ENCODE measurements at places on chromosomes 5 and 9.

DNA sequence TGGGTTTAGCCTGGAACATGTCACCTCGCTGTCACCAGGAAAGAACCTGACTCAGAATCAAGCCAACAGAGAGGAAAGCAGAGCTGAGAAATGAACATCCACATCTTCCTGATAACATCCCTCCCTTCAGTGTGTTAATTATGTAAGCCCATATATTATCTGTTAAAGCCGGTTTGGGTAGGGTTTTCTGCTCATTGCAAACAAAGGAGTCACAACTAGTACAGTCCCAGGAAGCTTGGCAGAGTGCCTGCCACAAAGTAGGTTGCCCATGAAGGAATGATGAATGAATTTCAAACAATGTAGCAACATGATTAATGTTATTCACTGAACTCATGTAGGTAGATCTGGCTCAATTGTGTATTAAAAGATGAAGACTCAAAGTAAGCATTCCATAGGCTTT, 10.4 kb upstream of the PPARGC1B start:
- DNase-seq: no peak

DNA sequence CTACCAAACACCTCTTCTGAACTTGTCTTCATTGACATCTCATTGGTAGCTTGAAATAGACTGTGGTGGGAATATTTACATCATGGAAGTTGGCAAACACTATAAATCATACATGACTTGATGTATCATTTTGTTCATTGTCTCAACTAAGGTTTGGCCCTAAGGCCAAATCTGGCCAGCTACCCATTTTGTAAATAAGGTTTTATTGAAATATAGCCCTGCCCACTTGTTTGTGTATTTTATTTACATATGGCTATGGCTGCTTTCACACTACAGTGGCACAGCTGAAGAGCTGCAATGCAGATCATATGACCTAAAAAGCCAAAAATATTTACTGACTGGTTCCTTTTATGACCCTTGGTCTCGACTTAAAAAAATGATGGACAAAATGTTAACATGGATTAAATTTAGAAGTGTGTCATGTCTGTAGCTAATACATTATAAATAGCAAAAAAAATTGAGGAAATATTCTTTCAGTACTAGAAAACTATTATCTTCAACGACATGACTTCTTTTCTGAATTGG, 22.1 kb downstream of the FAM240B start:
- DNase-seq: no peak

GRCh38 chr5:179226696-179227095, 118.6 kb downstream of the ADAMTS2 start:
- DNase-seq: no peak

DNA sequence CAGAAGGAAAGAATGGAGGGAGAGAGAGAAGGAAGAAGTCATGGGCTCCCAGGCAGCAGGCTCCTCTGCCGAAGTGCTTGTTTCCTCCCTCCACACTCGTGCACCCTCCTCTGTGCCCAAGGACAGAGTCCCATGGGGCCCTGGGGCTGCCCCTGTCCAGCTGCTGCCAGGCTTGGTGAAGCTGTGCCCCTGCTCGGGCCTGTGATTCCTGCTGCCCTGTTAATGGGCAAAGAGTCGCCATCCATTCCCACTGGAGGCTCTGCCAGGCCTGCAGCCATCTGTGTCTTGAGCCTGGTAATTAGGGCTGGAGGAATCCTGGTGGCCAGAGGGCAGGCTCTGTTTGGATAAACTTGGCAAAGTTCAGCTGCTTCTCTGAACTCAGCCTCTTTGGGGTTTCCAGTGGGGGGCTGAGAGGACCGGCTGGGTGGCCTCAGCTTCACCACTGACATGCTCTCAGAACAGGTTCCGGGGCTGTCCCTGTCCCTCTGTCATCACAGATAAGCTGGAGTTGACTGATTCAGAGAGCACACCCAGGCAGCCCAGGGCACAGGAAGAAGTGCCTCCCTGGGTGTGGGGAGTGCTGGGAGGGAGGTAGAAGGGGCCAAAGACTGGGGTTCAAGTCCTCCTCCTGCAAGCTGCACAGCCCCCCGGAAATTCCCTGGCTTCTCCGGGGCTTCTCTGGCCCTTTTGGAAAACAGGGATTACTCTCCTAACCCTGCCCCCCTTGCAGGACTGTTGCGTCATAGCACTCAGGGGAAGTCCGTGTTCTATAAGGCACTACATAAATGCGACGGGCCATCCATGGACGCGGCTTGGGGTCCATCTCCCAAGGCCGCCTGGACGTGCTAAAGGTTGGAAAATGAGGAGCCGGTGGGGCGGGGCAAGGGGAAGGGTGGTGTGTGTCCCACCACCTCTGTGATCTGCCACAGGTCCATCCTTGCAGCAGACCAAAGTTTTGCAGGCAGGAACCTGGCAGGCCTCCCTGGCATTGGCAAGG, 154.8 kb downstream of the PAX5 start:
- DNase-seq: no peak

DNA sequence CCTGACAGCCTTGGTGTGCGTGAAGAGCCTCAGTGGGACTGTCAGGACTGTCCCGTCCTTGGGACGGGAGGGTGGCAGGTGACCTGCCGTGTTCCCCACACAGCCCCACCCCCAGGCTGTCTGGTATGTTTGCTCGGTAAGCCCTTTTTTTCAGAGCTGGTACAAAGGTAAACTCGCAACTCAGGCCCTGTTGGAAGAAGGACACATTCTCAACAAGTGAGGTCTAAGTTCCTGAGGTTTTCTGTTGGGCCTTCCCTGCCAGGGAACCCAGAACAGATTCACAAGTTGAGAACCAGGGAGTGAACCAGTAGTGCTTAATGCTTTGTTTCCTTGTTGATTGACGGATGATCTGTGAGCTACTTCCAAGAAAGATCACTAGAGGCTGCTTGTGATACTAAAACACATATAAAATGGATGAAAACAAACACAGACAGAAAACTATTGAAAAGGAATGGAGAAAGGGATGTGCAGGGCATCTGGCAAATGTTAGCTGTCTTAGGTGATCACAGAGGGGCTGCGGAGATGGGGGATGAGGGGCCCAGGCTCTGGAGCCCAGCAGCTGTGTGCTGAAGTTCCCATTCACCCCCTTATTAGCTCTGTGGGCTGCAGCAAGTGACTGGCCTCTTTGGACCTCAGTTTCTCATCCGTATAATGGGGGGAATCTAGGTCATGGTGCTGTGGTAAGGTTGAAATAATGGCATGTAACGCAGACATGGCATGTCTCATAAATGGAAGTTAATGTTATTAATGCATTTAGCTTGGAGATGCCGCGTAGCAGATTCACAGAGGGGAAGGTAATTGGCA, 2.7 kb downstream of the NDST1 start:
- DNase-seq: no peak

- DNase-seq: no peak
Measured at GRCh38 chr9:108671176-108671575, 184.6 kb downstream of the ACTL7B start.

DNA sequence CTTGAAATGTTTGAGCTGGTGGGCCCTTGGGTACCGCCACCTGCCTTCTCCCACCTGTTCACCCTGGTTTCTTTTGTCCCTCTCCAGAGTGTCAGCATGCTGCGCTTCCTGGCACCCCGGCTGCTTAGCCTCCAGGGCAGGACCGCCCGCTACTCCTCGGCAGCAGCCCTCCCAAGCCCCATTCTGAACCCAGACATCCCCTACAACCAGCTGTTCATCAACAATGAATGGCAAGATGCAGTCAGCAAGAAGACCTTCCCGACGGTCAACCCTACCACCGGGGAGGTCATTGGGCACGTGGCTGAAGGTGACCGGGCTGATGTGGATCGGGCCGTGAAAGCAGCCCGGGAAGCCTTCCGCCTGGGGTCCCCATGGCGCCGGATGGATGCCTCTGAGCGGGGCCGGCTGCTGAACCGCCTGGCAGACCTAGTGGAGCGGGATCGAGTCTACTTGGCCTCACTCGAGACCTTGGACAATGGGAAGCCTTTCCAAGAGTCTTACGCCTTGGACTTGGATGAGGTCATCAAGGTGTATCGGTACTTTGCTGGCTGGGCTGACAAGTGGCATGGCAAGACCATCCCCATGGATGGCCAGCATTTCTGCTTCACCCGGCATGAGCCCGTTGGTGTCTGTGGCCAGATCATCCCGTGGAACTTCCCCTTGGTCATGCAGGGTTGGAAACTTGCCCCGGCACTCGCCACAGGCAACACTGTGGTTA, 3.3 kb downstream of the ALDH1B1 start:
- no peak for DNase-seq

GRCh38 chr9:137226338-137227053, 806 bp upstream of the RNF224 start:
- DNase-seq: no peak

- DNase-seq: no peak
Measured at GRCh38 chr5:77936365-77936693, 160.2 kb upstream of the TBCA start.

DNA sequence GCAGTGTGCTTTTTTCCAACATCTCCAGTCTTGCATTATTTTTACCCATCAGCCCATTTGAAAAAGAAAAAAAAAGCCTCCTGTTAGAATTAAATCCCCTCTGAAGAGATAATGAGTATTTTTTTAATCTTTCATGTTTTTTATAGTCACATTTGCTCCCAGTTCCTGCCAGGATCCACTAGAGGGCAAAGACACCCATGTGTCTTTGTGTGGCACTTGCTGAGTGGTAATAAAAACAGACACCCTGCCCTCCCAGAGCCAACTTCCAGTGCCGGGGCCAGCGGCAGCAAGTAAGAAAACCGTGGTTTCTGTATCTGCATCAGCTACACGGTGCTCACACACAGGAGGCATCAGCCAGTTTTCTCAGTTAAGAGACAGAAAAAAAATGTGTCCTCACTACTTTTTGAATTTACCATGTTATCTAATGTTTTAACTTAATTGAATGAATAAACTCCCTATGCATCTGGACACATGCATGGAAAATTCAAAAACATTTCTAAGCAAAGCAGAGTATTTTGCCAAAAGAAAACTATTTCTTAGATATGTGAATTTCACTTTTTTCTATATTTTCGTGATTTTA, 70.2 kb upstream of the PLEKHG4B start:
- DNase-seq: no peak

DNA sequence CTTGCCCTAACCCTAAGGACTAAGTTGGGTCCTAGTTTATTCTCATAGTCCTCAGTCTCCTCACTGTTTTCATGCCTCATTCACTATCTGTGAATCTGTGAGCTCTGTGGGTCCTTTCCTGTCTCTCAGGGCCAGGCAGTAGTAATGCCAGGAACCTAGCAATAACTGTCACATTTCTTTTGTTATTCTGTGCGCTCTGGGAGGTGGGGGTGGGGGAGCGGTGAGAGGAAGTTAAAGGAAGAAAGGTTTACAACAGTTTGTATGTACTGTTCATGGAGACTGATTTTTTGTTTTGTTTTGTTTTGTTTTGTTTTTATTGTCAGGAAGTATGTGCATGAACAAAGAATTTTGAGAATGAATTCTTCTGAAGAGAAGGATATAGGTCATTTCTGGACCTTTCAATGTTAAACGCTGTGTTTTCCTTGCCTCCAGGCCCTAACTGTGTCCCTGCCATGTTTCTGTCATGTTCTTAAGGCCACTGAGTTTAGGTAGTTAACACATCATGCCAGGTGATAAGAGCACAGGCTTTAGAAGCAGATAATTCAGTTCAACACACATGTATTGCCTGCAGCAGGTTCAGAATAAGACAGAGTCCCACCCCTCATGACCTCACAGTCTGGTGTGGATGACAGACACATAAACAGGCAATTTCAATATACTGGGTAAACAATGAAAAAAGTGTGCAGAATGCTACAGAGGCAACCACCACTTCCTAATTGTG, 13.3 kb upstream of the FEM1C start:
- no peak for DNase-seq

- DNase-seq: no peak
Measured at GRCh38 chr9:120474591-120475243, 105.2 kb downstream of the CDK5RAP2 start.

- DNase-seq: no peak
Measured at GRCh38 chr9:133490865-133491655, 12.2 kb upstream of the SLC2A6 start.

DNA sequence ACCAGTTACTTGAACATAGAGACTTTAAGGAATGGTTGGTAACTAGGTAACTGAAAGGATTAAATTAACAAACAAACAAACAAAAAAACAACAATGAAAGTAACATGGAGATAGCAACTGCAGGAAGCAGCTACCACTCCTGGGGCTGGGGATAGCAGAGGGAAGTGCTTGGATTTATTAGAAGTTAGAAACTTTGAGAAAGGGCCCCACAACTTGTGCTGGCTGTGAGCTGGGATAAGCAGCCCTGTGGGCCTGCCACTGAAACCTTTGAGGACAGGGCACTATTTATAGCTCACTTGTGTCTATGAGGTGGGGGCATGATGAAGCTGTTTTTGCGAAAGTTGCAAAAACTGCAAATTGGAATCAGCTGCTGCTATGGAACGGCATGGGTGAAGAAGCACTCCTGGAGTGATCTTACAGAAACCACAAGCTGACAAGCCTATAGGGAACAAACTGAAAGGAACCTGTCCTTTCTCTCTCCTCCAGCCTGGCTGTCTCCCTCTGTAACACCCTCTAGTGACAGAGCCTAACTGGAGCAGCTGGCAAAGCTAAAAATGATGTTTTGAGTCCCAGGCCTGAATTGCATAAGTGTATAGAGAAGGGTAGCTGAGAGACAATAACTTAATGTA, 91.4 kb upstream of the RANBP6 start:
- peak; percentile 45 for DNase-seq

DNA sequence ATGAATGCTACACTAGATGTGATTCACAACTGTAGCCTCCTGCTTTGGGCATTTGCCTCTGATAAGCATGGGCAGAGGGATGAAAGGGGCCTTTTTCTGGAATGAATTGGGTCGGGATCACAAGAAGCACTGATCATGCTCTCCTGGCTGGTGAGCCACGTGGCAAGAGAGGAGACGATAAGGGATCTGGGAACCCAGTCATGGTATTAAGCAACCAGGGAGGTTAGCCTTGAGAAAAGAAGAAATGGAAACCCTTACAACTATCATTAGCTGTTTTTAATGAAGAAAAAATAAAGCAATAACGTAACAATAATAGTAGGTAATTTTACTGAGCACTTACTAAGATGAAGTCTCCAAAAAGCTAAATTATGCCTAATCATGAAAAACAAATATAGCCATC, 50.0 kb upstream of the RAI14 start:
- no peak for DNase-seq

DNA sequence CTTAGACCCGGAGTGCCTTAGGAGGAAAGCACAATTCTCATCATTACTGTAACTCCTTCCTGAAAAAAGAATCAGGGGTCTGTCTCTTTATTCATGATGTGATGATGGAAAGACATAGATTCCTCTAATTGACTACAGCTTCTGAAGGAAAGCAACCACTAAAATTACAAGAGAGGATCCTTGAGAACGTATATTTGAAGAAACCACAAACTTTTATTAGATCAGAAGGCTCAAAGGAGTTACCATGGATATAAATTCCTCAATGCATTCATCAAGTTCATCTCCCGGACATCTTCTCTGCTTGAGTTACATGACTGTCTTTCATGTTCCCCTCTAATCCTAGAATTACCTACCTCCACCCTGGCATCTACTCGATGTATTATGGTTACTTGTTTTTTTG, 104.1 kb upstream of the PAPPA start:
- DNase-seq: peak; percentile 73

GRCh38 chr9:7146582-7146981, 388.8 kb downstream of the KDM4C start:
- no peak for DNase-seq
